Activated CD4-positive, alpha-beta T cell treated with anti-CD3 and anti-CD28 coated beads, Interleukin-2, amount 50 U/mL, for 1 hour (primary cell): ENCODE measurements at places on chromosomes 5 and 9.

- no peak for DNase-seq
These were observed 187.6 kb upstream of the EFNA5 start for GRCh38 chr5:107858324-107858723.

DNA sequence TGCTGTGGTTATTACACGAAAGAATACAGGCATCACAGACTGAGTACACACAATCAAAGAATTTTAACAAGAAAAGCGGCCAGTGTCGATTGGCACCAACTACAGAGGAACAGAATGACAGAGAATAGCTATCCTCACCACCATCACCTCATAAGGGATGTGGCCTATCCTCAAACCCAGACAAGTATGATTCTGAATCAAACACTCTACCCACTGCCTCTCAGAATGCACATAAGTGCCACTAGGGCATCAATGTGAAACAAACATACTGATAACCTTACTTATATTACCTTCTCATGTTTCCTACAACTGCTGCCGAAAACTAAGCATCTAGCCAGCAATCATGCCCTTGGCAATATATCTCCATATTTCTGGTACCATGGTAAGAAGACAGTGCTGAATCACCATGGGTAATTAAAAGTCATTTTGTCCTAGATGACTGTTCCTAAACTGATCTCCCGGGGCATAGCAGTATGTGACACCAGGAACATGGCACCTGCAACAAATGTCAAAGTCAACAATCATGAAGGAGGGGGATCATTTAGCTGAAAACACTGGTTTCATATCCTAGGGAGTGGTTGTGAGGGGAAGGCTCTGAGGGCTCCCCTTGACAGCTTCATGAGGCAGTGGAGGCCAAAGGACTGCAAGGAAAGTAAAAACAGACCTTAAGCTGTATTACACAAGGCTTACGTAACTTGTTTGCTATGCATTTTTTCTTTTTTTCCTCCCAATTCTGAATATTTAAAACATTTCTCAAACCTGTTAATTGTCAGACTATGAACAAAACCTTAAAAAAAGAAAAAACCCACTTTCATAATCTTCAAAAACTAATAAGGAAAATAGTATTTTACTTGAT is 88.3 kb downstream of the LHFPL2 start:
- DNase-seq, result no peak

DNA sequence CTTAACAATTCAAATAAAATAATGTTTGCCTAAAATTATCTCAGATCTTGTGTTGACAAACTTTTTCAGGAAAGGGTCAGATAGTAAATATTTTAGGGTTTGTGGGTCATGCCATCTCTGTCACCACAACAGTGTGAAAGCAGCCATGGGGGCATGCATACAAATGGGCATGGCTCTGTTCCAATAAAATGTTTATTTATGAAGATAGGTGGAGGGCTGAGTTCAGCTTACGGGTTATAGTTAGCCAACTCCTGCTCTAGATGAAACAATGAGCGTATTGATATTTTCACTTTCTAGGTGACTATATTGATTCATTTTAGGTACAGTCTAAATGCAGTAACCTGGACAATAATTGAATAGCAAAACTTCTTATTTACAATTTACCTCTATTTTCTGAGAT is 533.8 kb upstream of the CLINT1 start:
- DNase-seq, result no peak

DNA sequence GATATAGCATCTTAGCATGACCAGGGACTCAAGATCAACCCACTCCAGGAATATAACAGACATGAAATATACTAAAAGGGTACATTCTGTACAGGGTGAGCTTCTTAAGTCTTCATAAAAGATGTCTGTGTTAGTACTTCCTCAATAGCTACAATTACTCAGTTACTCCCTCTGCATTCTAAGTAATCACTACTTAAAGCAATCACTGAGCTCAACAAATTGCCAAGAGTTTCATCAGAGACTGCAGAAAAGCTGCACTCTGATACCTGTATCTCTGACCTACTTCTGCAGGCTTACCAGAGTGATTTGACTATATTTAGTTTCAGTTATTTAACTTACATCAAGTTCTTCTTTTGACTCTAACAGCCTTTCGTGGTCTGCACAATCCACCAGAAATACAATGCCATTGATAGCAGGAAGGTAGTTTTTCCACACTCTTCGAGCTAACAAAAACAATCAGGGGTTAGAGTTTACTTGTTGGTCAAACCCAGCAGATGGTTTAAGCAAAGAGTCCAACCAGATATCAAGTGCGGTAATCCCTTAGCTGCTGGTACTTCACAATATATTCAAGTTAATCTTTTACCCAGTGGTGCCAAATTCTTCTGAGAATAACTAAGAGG is 23.3 kb downstream of the SAR1B start:
- no peak for DNase-seq

DNA sequence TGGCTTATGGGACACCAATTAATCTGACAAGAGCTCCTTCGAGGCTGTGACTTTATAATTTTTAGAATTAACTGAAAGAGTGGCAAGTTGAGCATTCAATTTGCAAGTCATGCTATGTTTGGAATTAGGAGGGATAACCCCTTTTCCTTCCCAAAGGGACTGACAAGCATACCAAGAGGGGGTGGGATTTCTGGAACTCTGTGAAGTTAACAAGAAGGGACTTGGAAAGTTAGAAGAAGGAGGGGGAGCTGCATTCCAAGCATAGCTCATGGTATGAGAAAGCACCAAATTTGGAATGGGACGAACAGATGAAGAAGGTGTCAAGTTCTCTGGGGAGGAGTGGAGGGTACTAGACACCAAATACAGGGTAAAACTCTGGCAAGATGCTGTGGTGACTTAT is 8.9 kb upstream of the PALM2AKAP2 start:
- no peak for DNase-seq

GRCh38 chr5:143946837-143947236 is 134.9 kb downstream of the HMHB1 start:
- no peak for DNase-seq

- DNase-seq, result no peak
These were observed 10.4 kb downstream of the ABLIM3 start for GRCh38 chr5:149151717-149152116.

GRCh38 chr5:79560771-79561524 is 47.0 kb upstream of the HOMER1 start:
- DNase-seq, result no peak

- no peak for DNase-seq
These were observed 263.5 kb downstream of the SLIT3 start for GRCh38 chr5:169037466-169037865.

- no peak for DNase-seq
These were observed 632.5 kb downstream of the ISL1 start for GRCh38 chr5:52015760-52016159.

GRCh38 chr9:1606253-1606652 is 408.9 kb upstream of the SMARCA2 start:
- no peak for DNase-seq

GRCh38 chr9:69834591-69835184 is 14.1 kb downstream of the CFAP95 start:
- no peak for DNase-seq

DNA sequence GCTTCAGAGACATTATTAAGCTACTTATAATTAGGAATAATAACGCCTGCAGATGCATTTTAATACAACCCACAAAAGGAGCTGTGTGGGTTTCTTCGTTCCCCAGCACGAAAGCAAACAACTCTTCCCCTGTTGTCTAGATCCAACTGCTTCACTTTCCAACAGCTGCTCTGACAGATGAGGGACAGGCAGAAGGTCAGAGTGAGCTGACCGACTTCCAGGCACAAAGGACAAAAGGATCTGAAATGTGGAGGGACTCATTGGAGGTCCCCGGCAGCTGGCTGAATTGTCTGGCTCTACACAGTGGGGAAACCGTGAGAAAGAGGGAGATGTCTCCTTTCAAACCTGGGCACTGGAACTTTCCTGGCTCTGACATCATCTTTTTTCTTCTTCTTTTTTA is 79.1 kb upstream of the ALDH1B1 start:
- no peak for DNase-seq

DNA sequence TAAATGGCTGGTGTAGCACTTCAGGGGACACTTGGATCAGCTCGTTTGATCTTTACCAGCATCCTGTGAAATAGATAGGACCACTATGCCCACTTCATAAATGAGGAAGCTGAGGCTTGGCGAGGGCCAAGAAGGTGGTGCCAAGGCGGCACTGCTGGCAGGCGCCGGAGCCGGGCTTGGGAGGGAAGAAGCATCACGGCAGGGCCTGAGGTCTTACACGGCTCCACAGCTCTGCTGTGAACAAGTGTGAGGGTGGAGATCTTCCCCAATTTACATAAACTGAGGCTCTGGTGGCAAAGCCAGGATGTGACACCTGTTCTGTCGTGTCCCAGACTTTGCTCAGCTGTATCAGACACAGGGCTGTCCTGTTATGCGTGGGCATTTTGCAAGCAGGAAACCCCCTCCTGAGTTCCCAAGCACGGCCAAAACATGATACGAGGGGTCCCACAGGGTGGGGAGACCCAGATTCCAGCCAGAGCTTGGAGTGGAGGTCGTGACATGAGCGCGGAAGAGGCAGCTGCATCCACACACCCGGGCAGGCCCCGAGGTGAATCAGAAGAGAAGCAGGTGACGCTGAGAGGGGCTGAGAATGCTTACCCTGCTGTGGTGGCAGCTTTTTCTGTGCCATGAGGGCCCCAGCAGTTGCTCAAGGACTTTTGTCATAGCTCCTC is 117.5 kb upstream of the BOD1 start:
- no peak for DNase-seq

GRCh38 chr5:14167211-14167845 is 24.2 kb downstream of the TRIO start:
- DNase-seq, result no peak

GRCh38 chr5:154409230-154409840 is 36.5 kb upstream of the SAP30L start:
- DNase-seq, result no peak

DNA sequence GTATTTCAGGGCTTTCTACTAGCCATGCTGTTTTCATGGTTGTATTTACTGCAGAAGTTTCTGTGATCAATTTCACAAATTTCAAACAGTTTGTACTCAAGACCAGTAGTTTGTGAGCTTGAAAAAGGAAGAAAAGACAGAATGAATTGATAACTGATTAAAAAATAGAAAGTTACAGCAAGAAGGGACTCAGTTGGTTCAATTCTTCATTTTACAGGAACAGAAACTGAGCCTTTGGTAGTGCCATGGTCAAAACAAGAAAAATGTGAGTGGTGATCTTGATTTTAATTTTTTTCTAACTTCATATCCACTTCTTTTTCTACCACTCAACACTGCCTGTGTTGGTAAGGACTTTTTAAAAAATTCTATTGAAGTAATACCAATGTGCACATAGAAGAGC is 206.6 kb upstream of the NREP start:
- DNase-seq, result no peak

DNA sequence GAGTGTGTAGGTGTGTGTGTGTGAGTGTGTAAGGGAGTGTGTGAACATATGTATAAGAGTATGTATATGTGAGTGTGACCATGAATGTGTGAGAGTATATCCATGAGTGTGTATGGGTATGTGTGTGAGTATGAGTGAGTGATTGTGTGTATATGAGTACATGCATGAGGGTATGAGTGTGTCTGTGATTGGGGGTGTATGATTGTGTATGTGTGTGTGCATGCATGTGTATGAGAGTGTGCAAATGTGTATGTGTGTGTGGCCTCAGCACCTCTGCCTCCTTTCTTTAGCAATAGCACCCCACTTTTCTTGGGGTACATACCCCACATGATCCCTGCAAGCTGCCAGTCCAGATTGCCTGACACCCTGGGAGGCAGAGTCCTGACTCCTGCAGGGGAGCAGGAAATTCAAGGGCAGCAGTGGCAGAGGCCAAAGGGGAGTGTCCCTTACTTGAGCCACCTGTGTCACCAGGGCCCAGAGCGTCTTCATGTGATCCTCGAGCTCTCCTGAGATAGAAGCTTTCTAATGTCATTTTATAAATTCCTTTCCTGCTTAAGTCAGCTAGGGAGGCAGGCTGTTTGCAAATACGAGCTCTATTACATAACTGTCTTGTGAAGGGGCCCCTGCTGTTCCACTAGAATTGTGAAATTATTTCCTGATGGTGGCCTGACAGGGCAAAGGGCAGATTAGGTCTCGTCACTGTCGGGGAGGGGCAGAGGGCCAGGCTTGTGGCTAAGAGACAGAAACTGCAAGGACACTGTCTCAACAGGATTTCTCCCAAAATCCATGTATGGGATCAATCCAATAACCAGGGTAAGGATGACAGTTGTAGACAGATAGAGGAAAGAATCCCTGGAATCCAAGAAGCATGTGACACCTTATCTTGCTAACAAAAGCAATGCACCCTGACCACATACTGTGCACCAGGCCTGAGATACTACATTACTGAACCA is 389.1 kb downstream of the GADD45G start:
- no peak for DNase-seq

GRCh38 chr5:59189472-59190244 is 606.8 kb downstream of the RAB3C start:
- DNase-seq, result no peak

GRCh38 chr5:95858023-95858461 is 35.5 kb upstream of the GLRX start:
- no peak for DNase-seq

GRCh38 chr9:76415731-76416130 is 21.5 kb upstream of the RFK start:
- no peak for DNase-seq

- DNase-seq, result no peak
These were observed 41.1 kb downstream of the FGF1 start for GRCh38 chr5:142644640-142645361.

DNA sequence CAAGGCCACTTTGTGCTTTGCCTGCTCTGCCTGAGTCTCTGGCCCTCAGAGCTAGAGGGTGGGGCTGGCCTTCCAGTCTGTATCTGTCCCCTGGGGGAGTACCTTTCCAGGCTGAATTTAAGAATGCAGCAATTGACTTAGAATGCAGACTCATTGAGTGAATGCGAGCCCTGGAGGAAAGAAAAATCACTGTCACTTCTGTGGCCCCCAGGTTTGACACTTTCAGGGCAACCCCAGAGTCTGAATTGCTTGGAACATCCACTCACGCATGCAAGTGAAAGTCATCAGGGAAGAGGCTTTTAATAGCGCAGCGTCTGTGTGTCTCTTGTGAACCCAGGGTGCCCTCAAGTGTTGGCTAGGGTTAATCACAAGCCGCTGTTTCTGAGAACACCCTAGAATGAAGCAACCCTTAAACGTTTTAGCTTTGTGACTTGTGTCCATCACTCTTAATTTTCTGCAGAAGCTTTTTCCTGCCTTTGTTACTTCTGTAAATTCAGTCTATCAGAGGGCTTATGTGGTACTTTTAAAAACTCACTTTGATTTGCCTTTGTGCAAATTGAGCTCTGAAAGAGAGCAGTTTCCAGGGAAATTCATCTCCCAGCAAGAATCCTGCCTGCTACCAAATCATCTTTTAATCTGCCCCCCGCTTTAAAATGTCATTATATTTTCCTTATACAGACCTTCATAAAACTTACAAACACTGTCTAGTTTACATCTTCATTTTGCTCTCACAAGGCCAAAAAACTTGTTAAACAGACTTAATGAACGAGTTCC is 146.8 kb upstream of the IQGAP2 start:
- DNase-seq, result peak; percentile 48

- DNase-seq, result no peak
These were observed 93.5 kb upstream of the RGMB start for GRCh38 chr5:98679963-98680362.

DNA sequence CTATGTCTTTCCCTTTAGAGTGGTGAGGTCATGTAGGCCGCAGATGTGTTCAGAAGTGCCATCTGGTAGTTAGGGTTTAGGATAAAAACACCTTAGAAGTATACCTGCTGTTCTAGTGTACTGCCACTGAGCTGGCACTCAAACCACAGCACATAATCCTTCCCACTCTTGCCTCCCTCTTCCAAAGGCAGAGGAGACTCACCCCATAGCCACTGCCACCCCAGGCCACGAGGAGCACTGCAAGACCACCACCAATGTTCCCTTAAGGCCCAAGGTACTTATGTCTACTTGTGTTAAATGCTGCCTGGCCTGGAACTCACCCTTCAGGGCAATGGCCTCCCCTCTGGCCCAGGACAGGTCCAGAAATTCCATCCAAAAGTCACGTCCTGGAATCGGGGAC is 379.5 kb upstream of the EDIL3 start:
- DNase-seq, result no peak
